ENCODE measurements at places on chromosomes 3 and 15. TPM values are rescaled to one million over a fixed set of nuclear protein-coding genes. Genes with fewer than 3 reads are reported as not detected.
A peak's percentile ranks its signal among the peaks of the same experiment; 100 is the strongest.

SEMA5B gene
- 0.16 TPM for total RNA-seq

TM4SF4 gene
- not detected for total RNA-seq

DNA sequence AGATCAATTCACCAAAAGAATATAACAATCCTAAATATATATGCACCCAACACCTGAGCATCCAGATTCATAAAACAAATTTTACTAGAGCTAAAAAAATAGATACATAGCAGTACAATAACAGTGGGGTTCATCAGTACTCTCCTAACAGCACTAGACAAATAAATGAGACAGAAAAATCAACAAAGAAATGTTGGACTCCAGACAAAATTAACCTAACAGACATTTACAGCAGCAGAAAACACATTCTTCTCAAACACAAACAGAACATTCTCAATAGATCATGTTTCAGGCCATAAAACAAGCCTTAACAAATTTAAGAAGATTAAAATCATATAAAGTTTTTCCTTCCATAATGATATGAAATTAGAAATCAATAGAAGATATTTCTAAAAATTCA is 124.8 kb upstream of the NECTIN3 start:
- no peaks in the 10 kb centered on the region for H3K4me1 ChIP-seq
- no peak overlapping the region for H3K4me3 ChIP-seq
- H3K27me3 ChIP-seq = no peaks in the 10 kb centered on the region
- DNase-seq = no peak
- H3K27ac ChIP-seq = no peak overlapping the region

PPM1L gene
- 4.4 TPM for total RNA-seq

DNA sequence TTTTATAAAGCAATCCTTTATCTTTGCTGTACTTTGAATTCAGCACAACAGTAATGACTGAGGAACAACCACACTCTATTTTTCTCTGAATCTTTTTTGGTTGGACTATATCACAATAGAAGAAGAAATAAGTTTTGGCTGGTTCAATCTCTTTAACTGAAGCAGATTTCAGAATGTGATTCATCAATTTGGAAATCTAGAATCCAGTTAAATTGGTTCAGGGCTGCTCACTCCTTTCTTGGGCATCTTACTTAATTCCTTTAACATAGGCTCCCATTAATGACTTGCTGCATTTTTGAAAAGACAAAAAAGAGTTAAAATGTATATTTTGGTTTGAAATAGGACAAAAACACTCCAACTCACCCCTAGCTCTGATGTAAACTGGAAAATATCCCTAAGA is 688.3 kb upstream of the NECTIN3 start:
- no peak for DNase-seq
- no peaks in the 10 kb centered on the region for H3K27me3 ChIP-seq
- H3K4me3 ChIP-seq = no peak overlapping the region
- H3K36me3 ChIP-seq = no peaks in the 10 kb centered on the region
- no peaks in the 10 kb centered on the region for H3K4me1 ChIP-seq
- H3K27ac ChIP-seq = no peak overlapping the region

- H3K36me3 ChIP-seq = no peaks in the 10 kb centered on the region
- H3K27ac ChIP-seq = no peak overlapping the region
- no peak overlapping the region for H3K4me3 ChIP-seq
- no peak for DNase-seq
- peaks cover 13% of the 10 kb centered on the region for H3K4me1 ChIP-seq
- H3K27me3 ChIP-seq = no peaks in the 10 kb centered on the region
Measured at GRCh38 chr3:129687586-129688125, 81.2 kb upstream of the PLXND1 start.

- no peaks in the 10 kb centered on the region for H3K27me3 ChIP-seq
- H3K27ac ChIP-seq = no peak overlapping the region
- DNase-seq = no peak
- H3K36me3 ChIP-seq = no peaks in the 10 kb centered on the region
- H3K4me3 ChIP-seq = no peak overlapping the region
Measured at GRCh38 chr3:39568508-39568907, 101.0 kb downstream of the MOBP start.

- DNase-seq = no peak
- no peak overlapping the region for H3K27ac ChIP-seq
- peaks cover 8% of the 10 kb centered on the region for H3K4me1 ChIP-seq
- no peaks in the 10 kb centered on the region for H3K27me3 ChIP-seq
Measured at GRCh38 chr3:102525624-102526023, 90.8 kb downstream of the ZPLD1 start.

- peak; percentile 44 for DNase-seq
- no peaks in the 10 kb centered on the region for H3K27me3 ChIP-seq
- no peak overlapping the region for H3K27ac ChIP-seq
Measured at GRCh38 chr3:161851941-161852566, 355.4 kb downstream of the OTOL1 start.

ROPN1 gene
- total RNA-seq = not detected

- no peak for DNase-seq
- H3K27ac ChIP-seq = no peak overlapping the region
- no peaks in the 10 kb centered on the region for H3K36me3 ChIP-seq
- no peaks in the 10 kb centered on the region for H3K4me1 ChIP-seq
- peaks cover 7% of the 10 kb centered on the region for H3K27me3 ChIP-seq
Measured at GRCh38 chr3:195715583-195716266, 5.1 kb upstream of the MUC20 start.

Data from SJCRH30 (cell line).